Upper lobe of right lung (tissue), 1 donor: ENCODE measurements at places on chromosomes 6 and 20.
A peak's percentile ranks its signal among the peaks of the same experiment; 100 is the strongest.

DNA sequence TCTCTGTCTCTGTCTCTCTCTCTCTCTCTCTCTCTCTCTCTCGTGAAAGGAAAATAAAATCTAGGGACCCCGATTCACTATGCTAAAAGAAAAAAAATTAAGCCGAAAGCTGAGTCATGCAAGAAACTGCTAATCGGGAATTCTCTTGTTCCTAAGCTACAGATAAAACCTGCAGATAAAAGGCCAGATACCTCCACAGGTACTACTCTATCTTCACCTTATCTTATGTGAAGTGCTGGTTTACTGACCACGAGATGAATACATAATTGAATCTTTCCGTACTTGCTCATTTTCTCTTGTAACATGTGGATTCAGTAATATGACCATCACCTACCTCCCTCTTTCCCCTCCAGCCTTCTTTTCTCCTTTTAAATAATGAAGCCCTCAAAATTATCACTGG, 120.5 kb downstream of the RFX6 start:
- no peaks in the 10 kb centered on the region for H3K36me3 ChIP-seq
- no peak overlapping the region for H3K27ac ChIP-seq

- no peaks in the 10 kb centered on the region for H3K36me3 ChIP-seq
- no peak for DNase-seq
- no peaks in the 10 kb centered on the region for H3K27me3 ChIP-seq
- H3K27ac ChIP-seq, result no peak overlapping the region
- no peaks in the 10 kb centered on the region for H3K4me1 ChIP-seq
Observed at GRCh38 chr6:134082191-134082590, 29.8 kb upstream of the SLC2A12 start.

GRCh38 chr20:20547221-20547875, 165.1 kb downstream of the RALGAPA2 start:
- peaks cover 32% of the 10 kb centered on the region for H3K36me3 ChIP-seq
- no peaks in the 10 kb centered on the region for H3K4me1 ChIP-seq
- H3K4me3 ChIP-seq, result no peak overlapping the region
- no peak overlapping the region for H3K27ac ChIP-seq
- DNase-seq, result no peak

- H3K36me3 ChIP-seq, result no peaks in the 10 kb centered on the region
- no peak overlapping the region for H3K27ac ChIP-seq
- no peaks in the 10 kb centered on the region for H3K4me1 ChIP-seq
- H3K4me3 ChIP-seq, result no peak overlapping the region
- H3K27me3 ChIP-seq, result peaks cover 53% of the 10 kb centered on the region
- no peak for DNase-seq
Observed at GRCh38 chr20:46814366-46815232, 80.0 kb upstream of the EYA2 start.

GRCh38 chr6:43455531-43456428, at the start of gene DLK2:
TSS of gene DLK2 (minus strand) at chr6:43455548. CDS start at chr6:43454825, 723 bp downstream.
- H3K4me1 ChIP-seq, result peaks cover 4% of the 10 kb centered on the region
- peaks cover 24% of the 10 kb centered on the region for H3K27me3 ChIP-seq
- H3K4me3 ChIP-seq, result peak within 1 kb of the TSS; percentile 53
- no peak within 1 kb of the TSS for H3K27ac ChIP-seq

GRCh38 chr6:143408151-143408786, 42.2 kb downstream of the ADAT2 start:
- H3K36me3 ChIP-seq, result no peaks in the 10 kb centered on the region
- no peaks in the 10 kb centered on the region for H3K4me1 ChIP-seq
- no peak for DNase-seq
- H3K4me3 ChIP-seq, result no peak overlapping the region
- no peaks in the 10 kb centered on the region for H3K27me3 ChIP-seq

DNA sequence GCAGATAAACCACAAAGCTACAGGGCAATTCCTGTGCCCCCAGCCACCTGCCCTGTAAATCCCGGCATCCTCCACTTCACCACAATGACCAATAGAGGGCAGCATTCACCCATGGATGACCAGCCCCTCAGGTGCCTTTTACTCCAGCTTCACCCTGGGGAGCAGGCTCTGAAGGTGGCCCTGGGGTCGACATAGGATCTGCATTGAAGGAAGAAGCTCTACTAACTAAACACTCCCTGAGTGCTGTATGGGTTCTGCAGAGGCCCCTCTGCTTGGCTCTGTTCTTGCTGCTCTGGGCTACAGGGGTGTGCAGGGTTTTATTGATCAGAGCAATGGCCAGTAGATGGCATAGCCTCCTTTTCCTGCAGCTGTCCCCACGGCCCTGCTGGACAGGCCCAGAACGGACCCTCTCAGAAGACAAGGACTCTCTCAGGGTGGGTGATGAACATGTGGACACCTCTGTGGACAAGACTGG, 20.3 kb downstream of the CST4 start:
- no peak overlapping the region for H3K27ac ChIP-seq
- DNase-seq, result no peak
- H3K36me3 ChIP-seq, result no peaks in the 10 kb centered on the region
- H3K4me3 ChIP-seq, result no peak overlapping the region

DNA sequence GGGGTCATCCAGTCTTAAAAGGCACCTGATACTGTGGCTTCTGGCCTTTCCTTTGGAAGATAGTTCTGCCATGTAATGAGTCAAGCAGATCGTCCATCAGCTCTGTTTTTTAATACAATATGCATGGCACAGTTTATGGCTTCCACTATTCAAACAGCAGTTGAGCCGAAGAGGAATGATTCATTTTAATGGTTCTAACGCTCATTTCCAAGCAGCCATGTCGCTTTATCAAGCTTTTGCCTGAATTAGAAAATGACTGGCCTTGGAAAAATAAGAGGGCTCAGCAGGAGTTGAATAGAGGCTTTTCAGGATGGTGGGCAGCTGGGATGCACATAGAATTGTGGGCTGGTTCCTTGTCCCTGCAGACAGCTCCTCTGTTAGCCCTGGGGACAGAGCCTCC, 138.1 kb downstream of the SOBP start:
- peaks cover 3% of the 10 kb centered on the region for H3K27me3 ChIP-seq
- no peaks in the 10 kb centered on the region for H3K36me3 ChIP-seq
- no peak overlapping the region for H3K4me3 ChIP-seq
- H3K27ac ChIP-seq, result no peak overlapping the region

- no peaks in the 10 kb centered on the region for H3K36me3 ChIP-seq
- no peak for DNase-seq
- no peaks in the 10 kb centered on the region for H3K4me1 ChIP-seq
- H3K27me3 ChIP-seq, result no peaks in the 10 kb centered on the region
- H3K4me3 ChIP-seq, result no peak overlapping the region
- no peak overlapping the region for H3K27ac ChIP-seq
Observed at GRCh38 chr6:69090132-69090531, 455.1 kb downstream of the ADGRB3 start.

GRCh38 chr20:32380745-32381144, 22.6 kb downstream of the ASXL1 start:
- H3K4me3 ChIP-seq, result no peak overlapping the region
- H3K36me3 ChIP-seq, result peaks cover 16% of the 10 kb centered on the region
- H3K27me3 ChIP-seq, result no peaks in the 10 kb centered on the region
- no peak for DNase-seq
- no peak overlapping the region for H3K27ac ChIP-seq
- peaks cover 13% of the 10 kb centered on the region for H3K4me1 ChIP-seq

DNA sequence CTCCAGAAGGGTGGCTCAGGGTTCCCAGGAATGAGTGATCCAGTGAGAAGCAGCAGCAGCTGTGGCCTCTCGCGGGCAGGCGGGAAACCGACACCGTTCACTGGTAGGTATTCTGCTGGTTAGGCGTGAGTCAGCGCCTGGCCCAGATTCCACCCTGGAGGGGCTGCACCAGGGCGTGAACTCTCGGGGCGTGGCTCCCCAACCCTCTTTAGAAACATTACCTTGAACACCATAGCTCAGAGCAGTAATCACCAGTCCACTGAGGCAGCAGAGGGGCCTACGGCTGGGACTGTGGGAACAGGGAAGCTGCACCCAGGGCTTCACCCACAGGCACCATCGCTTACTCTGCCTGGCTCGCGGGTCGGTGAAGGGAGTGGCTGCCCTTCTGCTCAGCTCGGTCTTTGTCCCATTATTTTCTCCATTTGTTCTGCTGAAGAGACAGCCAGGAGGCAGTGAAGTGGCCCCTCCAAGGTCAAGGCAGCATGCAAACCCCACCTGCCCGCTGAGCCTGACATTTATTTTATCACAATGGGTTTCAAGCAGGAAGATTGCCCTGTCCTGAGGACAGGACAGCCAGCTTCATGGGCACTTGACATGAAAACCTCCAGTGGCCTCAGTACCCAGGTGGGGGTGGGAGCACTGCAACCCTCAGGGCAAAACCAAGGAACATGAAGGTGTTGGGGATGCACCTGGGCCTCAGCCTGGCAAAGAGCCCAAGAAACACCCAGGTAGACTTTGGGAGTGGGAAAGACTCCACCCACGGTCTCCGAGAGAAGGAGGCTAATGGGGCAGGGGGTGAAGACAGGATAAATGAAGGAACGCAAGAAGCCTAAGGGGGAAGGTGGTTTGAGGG, 51.0 kb upstream of the CD93 start:
- H3K4me1 ChIP-seq, result peaks cover 35% of the 10 kb centered on the region
- no peak overlapping the region for H3K27ac ChIP-seq
- H3K36me3 ChIP-seq, result no peaks in the 10 kb centered on the region
- no peak overlapping the region for H3K4me3 ChIP-seq

- H3K4me1 ChIP-seq, result no peaks in the 10 kb centered on the region
- no peaks in the 10 kb centered on the region for H3K36me3 ChIP-seq
- DNase-seq, result no peak
- peaks cover 3% of the 10 kb centered on the region for H3K27me3 ChIP-seq
- no peak overlapping the region for H3K4me3 ChIP-seq
- H3K27ac ChIP-seq, result no peak overlapping the region
Observed at GRCh38 chr20:40882152-40882551, 146.5 kb upstream of the TOP1 start.

- peak; percentile 86 for DNase-seq
- H3K4me1 ChIP-seq, result peaks cover 29% of the 10 kb centered on the region
- H3K27me3 ChIP-seq, result no peaks in the 10 kb centered on the region
- H3K27ac ChIP-seq, result peak overlapping the region; percentile 3
Observed at GRCh38 chr6:36616893-36617521, 22.8 kb downstream of the SRSF3 start.

DNA sequence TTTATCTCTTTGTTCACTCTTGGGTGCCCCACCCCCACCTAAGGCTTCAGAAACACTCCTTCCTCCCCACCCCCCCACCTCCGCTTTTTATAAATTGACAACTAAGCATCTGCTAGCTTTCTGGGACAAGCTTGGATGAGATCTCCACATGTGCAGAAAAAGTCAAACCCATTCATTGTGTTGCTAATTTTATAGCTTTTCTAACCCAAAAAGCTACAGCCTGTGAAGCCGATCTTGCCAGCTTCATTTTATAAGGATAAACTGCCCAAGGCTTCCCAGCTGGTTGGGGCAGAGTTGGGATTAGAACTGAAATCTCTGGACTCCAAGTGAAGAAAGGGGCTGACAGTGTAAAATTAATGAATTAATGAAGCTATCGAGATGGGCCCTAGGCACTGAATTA, 24.1 kb downstream of the BPIFB4 start:
- H3K27ac ChIP-seq, result no peak overlapping the region
- H3K36me3 ChIP-seq, result no peaks in the 10 kb centered on the region
- H3K4me3 ChIP-seq, result no peak overlapping the region
- no peak for DNase-seq

GRCh38 chr6:17240803-17241500, 40.2 kb upstream of the RBM24 start:
- no peaks in the 10 kb centered on the region for H3K27me3 ChIP-seq
- no peaks in the 10 kb centered on the region for H3K36me3 ChIP-seq
- no peaks in the 10 kb centered on the region for H3K4me1 ChIP-seq
- H3K4me3 ChIP-seq, result no peak overlapping the region

GRCh38 chr6:116291701-116292396, 12.1 kb upstream of the TSPYL1 start:
- no peak overlapping the region for H3K27ac ChIP-seq
- no peaks in the 10 kb centered on the region for H3K36me3 ChIP-seq
- no peaks in the 10 kb centered on the region for H3K4me1 ChIP-seq
- no peaks in the 10 kb centered on the region for H3K27me3 ChIP-seq

DNA sequence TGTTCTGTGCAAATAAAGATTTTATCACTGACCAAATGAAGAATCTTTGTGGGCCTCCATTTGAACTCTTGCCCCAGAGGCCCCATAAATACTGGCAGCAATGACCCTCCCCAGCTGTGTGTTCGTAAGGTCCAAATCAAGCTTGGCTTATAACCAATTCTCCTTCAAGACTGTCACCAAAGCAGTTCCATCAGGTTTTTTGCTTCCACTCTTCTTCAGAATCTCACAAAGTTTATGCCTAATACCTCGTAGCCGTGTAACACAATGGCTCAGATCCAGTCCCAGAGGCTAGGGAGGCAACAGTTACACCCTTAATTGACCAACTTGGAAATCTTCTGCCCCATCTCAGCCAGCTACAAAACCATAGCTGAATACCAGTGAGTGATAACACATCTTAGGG, 120.5 kb downstream of the HIVEP2 start:
- H3K27me3 ChIP-seq, result no peaks in the 10 kb centered on the region
- H3K36me3 ChIP-seq, result no peaks in the 10 kb centered on the region
- no peak overlapping the region for H3K4me3 ChIP-seq
- peaks cover 28% of the 10 kb centered on the region for H3K4me1 ChIP-seq

DNA sequence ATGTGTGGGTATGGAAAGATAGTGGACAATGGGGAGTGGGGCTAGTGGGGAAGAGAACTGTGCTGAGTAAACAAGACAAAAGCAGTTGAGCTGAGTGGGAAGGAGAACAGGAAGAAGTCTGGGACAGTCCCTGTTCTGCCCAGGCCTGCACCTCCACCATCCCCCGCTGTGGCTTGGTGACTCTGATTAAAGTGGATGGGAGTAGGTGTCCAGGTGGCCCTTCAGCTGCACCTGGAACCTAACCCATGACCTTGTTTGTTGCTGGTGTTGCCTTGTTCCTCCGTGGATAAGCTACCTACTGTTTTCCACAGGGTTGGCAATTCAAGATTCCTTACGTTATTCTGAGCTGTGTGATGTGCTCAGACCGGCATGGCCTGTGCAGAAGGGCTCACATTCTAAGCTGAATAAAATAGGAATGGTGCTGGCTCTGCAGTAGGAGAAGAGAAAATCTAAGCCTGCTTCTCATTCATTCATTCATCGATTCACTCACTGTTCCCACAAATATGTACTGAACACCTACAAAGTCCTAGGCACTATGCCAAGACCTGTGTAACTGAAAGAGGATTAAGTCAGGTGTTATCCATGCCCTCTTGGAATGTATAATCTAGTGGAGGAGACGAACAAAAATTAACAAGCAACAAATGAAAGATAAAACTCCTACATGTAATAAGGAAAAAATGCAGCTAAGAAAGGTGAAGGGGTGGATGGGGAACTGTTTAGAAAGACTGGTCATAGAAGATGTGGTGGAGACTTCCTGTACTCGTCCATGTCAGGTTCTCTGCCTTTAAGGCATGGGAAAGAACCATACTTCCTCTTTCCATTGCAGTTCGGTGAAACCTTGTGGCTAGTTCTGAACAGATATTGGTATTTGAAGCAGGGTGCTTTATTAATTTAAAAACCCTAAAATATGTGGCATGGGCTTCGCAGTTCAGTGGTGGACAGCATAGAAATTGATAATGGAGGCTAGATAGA, 10.1 kb upstream of the CALHM6 start:
- no peak overlapping the region for H3K4me3 ChIP-seq
- peaks cover 9% of the 10 kb centered on the region for H3K4me1 ChIP-seq
- no peaks in the 10 kb centered on the region for H3K36me3 ChIP-seq
- no peaks in the 10 kb centered on the region for H3K27me3 ChIP-seq
